ENCODE measurements at places on chromosomes 6 and 20.

DNA sequence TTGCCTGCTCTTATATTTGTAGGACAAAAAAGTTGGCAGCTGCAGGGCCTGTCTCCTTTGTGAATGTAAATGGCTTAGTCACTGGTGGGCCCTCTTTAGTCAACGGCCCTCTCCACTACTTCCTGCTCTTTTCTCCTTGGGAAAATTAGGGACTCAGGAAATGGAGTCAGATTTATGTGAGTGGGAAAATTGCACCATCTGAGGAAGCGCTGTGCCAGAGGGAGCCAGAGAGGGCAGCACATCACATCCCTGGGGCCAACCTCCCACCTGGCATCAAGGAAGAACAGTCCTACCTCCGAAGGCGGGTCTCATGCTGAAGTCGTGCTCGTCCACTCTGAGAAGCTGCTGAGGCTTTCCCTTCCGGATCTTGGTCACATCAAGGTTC is 15.6 kb downstream of the GABRR2 start:
- no peak for DNase-seq

- no peak for DNase-seq
Observed at GRCh38 chr6:96410467-96410866, 111.1 kb upstream of the UFL1 start.

- DNase-seq, result no peak
Observed at GRCh38 chr6:11847515-11848345, 69.1 kb upstream of the ADTRP start.

GRCh38 chr6:21202521-21202920 is 391.0 kb upstream of the SOX4 start:
- no peak for DNase-seq

GRCh38 chr20:62823688-62824475 is 7.0 kb downstream of the COL9A3 start:
- no peak for DNase-seq

GRCh38 chr6:22519237-22519636 is 50.1 kb upstream of the HDGFL1 start:
- DNase-seq, result no peak

DNA sequence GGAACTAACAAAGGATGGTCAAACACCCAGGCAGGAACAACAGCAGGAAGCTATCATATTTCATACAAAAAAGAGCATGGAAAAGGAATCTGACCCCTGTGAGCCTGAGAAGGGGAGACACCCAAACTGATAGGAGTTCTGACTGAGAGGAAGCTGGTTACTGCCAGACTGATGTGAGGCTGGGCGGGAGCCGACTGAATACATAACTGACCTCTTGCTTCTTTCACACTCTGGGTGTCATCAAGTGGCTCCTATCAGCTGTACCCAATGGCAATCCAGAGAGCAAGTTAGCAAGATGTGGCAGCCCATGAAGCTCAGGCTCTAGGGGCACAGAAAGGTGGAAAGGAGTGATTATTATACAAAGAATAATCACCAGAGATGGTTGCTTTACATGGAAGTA is 795.1 kb upstream of the HS3ST5 start:
- no peak for DNase-seq

DNA sequence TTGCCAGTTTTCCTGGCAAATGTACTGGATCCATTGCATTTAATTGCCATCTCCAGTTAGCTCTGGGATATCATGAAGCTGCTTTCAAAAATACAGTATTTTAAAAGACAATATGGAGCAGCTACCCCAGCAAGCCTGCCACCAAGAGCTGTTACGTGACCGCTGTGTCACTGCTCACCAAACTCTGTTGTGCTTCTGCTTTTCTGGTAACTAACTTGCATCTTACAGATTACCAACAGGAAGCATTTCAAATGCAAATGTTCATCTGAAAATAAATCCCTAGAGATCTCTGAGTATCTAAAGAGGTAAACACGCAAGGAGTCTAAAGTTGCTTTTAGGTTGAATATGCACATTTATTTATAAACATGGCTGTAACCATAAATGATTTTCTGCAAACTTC is 1008.3 kb downstream of the KIF16B start:
- no peak for DNase-seq

DNA sequence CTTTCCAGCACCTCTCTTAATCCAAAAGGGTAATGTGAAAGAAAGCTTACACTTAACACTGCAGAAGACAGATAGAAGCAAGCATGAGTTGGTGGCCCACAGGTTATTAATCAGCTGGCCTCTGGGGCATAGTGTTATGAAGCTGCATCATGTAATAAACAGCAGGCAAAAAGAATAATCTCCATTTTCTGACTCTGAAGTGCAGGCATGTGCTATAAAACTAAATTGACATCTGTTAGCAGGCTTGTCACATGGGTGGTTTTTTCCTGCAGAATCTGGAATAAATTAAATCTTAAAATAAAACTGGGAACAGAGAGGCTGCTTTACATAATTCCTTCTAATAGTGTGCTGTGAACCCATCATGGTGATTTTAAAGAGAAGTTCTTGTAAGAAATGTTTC is 73.3 kb downstream of the METTL24 start:
- no peak for DNase-seq

DNA sequence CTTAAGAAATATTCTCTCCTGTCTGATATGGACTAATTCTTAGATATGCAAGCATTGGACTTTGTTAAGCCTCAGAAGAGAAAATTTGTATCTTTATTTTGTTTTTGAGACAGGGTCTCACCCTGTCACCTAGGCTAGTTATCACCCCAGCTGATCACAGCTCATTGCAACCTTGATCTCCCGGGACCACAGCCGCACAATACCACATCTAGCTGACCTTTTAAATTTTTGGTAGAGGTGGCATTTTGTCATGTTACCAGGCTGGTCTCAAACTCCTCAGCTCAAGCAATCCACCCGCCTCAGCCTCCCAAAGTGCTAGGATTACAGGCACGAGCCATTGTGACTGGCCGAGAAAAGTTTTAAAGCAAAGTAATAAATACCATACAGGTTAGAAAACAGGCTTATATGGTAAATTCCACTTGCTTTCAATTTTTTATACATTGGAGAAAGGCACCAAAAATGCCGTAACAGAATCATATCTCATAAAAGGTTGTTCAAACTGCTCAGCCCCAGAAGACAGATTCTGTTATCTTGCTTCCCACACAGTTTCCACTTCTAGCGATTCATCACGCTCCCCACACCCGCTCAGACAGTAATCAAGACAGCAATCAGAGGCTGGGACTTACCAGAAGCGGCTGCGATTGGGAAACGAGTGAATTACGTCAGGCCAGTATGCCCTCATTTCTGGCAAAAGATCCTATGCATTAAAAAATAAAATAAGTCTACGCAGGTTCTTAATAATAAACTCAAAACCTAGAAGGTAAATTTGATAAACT is 13.8 kb downstream of the RNASET2 start:
- DNase-seq, result no peak

GRCh38 chr6:1129131-1129530 is 182.8 kb upstream of the FOXQ1 start:
- no peak for DNase-seq

- no peak for DNase-seq
Observed at GRCh38 chr6:26116267-26116666, 29.0 kb downstream of the HFE start.

GRCh38 chr20:38986663-38987062 is 24.5 kb downstream of the DHX35 start:
- no peak for DNase-seq

Data from aorta (tissue), 5 donors.